Stimulated activated CD8-positive, alpha-beta memory T cell treated with anti-CD3 and anti-CD28 coated beads, Interleukin-7, amount 100 ng/mL, for 1 hour (primary cell): ENCODE measurements at places on chromosomes 3 and 15.

GRCh38 chr15:96147267-96147666 is 183.2 kb upstream of the NR2F2 start:
- DNase-seq, result no peak

DNA sequence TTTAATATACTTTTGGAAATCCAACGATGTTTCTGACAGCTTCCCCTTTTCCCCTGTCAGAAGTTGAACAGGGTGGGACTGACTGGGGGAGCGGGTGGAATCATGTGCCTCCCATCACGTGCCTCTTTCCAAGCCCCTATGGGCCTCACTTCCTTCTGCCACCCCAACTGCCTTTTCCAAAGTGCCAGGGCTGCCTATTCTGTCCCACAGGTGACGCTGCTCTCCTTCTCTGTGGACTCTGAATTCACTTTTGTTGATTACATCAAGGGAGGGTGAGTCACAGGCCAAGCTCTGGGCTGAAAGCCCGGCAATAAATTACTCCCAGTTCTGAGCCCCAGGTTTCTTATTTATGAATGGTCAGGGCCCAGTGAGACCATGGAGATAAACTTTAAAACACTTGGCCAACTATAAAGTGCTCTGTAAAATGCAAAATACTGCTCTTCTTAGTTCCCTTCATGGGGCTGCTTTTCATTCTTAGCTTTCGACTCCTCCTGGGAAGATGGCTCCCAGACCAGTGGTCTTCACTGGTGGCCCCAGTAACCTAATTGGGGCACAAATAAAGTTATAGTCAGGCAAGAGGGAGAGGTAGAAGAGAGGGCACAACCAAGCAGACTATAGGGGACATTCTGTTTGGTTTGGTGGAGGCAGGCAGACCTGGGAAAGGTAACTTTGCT is 12.3 kb downstream of the CPNE9 start:
- no peak for DNase-seq

- no peak for DNase-seq
These were observed 135.8 kb upstream of the HACD2 start for GRCh38 chr3:123720638-123721037.

DNA sequence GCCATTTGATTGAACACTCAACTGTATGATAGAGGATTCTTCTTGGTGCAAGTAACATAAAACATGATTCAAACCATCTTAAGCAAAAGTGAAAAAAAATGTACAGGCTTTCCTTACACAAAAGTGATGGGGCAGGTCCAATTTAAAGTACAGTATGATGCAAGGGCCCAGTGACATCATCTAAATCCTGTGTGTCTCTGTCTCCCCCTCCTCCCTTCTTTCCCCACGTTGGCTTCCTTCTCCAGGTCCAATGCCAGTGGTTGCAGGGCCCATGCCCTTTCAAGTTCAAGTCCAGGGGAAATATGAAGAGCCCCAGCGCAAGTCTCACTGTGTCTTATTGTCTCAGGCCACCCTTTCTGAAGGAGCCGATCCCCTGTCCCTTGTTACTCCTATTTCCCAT is 332.3 kb downstream of the SHQ1 start:
- DNase-seq, result no peak

DNA sequence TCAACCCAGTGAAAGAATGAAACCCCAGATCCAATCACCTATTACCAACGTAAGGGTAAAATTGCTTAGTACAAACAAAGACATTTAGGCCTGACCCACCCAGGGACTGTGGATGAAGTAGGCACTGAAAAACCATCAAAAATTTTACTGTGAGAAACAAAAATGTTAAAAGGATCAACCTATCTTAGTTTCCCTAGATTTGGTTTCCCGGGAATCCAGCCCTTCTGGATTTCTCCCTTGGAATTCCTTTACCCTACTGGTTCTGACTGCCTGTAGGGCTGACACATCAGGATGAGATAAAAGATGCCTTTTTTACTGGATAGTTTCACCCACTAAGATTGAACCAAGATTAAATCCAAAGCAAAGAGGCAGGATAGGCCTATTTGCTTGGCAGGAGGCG is 102.7 kb downstream of the SCAPER start:
- no peak for DNase-seq

DNA sequence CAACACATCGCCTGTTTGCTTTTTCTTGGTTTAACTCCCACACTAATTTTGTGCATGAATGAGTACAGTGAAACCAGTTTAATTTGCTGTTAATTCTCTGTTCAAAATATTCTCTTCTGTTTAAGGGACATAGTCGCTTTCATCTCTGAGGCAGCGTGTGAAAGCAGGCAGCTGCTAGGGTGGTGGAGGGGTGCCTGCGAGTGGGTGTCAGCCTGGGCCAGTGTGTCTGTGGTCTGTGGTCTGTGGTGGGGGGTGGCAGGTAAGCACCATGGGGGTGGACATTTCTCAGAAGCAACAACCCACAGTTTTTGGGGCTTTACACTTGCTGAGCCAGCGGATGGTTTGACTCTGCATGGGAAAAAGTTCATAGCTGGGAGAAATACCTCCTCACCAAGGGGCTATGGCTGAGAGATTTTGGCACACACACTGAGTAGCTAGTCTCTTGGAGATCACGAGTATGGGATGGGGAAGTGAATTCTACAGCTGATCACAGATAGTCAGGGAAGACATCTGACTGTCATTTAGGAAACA is 109.2 kb downstream of the EPHB1 start:
- no peak for DNase-seq

DNA sequence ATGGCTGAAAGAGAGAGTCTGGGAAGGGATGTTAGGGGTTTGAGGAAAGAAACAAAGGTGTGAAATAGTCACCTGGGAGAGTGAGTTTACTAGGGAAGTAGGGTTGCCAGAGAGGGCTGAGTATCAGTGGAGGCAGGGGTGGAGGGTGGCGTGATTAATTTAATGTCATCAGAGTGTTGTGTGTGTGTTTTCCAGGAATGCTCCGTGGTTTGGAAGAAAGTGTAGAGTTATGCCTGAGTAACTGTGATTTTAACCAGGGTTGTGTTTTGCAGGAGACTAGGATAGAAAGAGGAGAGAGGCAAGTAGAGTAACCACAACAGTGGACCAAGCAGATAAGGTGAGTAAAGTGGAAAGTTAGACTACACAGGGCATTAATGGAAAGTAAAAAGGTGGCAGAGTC is 27.2 kb downstream of the PLD1 start:
- DNase-seq, result no peak

GRCh38 chr3:48015431-48016180 is 610 bp downstream of the MAP4 start:
- no peak for DNase-seq

DNA sequence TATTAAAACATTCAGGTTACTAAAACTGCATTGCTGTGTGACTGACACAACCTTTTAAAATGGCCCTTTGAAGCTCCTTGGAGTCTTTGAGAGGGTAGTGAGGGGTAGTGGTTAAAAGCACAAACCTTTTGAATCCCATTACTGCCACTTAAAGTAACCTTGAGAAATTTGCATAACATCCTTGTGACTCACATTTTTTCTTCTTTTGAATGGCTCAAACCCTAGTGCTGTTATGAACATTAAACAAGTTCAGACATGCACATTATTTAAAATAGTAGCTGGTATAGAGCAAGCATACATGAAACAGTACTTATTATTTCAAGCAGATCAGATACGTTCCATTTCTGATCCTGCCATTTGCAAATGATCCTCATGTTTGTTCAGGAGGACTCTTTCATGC is 3.7 kb upstream of the CLDN1 start:
- no peak for DNase-seq

- no peak for DNase-seq
These were observed 18.6 kb downstream of the CD200R1 start for GRCh38 chr3:112956351-112956750.

- DNase-seq, result no peak
These were observed 2.7 kb downstream of the MYO5C start for GRCh38 chr15:52292780-52293392.

- DNase-seq, result no peak
These were observed 42.1 kb upstream of the TSPAN3 start for GRCh38 chr15:77112838-77113504.

DNA sequence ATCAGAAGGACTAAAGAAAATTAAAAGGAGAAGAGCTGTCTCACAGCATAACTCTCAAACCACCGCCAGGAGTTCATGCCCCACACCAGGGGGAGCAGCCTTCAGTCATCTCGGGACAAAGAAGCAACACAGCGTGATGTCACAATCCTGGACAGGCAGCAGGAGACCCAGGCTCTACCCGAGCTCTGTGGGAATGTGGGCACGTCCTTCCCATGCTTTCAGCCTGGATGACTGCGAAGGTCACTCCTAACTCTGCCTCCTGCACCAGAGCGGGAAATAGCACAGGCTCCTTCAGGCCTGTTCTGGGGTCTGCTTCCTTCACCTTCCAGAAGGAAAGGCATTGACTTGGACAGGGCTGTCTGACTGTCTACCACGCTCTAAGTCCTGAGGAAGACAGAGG is 31.3 kb downstream of the NOX5 start:
- DNase-seq, result no peak

DNA sequence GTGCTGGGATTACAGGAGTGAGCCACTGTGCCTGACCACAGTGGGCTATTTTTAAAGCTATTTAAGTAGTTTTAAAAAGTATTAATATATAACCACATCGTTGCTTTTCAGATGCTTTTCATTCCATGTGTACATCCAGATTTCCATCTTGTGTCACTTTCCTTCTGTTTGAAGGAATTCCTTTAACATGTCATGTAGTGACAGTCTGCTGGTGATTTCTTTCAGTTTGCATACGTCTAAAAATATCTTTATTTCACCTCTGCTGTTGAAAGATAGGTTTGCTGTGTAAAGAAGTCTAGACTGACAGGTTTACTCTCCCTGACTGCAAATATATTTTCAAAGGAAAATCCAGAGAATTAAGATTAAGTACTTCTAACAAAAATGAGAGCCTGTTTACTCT is 12.2 kb downstream of the FAM240A start:
- no peak for DNase-seq

DNA sequence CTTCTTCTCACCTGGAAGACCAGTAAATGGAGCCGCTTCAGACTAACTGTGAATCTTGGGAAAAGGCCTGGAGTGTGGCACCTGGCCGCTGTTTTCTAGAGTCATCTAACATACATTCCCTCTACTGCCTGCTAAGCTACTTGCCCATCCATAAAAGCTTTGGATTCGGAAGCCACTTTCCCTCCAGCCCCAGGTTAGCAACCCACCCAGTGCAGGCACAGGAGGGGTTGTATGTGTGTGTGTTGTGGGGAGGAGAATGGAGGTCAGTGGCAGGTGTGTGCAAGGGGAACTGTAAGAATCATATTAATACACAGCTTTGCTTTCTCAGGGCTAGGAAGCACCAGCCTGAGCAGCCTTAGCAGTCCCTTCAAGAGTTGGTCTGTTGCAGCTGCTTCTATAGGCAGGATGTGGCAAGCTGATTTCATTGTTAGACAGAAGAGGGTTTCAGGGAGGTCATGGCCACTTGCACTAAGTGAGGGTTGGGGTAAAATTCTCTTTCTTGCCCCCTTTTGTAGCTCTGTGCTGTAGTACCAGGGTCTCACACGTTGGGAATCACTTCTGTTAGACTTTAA is 8.9 kb downstream of the NSUN3 start:
- no peak for DNase-seq

GRCh38 chr3:30007668-30008067 is 598.7 kb upstream of the TGFBR2 start:
- DNase-seq, result no peak

GRCh38 chr15:59294574-59295260 is 78.0 kb downstream of the MYO1E start:
- no peak for DNase-seq

GRCh38 chr3:55333046-55333445 is 154.1 kb downstream of the WNT5A start:
- no peak for DNase-seq

GRCh38 chr15:27989427-27989826 is 109.7 kb downstream of the OCA2 start:
- DNase-seq, result no peak

DNA sequence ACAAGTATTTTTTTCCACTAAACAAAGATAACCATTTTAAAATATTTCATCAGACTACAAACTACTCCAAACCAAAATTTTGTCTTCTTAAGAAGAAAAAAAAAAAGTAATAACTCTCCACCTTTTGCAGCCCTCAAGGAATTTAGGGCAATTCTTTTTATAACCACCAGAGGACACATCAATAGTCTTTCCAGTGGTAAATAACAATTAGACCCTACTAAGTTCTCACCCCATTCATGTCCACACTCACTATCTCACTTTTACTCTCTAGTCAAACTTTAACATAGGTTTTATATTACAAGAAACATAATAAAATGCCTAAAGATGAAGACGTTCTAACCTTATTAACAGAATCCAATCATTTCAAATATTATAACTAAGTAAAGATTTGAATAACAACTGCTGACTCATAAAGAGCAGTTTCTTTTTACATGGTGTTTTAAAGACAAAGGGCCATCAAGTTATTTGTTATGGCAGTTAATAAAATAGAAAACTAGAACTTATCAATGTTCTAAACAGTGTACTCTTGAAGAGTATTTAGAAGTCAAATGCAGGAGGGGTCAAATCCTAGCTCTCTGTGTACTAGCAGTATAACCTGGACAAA is 33.0 kb downstream of the CCDC39 start:
- no peak for DNase-seq

DNA sequence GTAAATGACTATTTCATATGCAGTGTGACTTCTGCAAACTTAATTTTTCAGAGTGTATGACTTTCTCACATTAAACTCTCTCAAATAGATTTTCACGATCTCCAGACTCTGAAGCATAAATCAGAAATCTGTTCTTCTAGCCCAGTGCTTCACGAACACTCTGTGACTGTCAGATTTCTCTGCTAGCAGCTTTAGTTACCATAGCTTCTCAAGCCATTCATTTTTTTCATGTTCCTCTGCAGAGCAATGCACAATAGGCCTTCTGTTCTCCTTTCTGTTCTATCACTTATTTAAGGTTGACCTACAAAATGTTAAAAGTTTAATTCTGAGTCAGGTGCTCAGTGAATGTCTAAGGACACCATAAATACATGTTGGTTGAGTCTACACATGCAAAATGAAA is 1102.2 kb downstream of the TUSC7 start:
- no peak for DNase-seq

DNA sequence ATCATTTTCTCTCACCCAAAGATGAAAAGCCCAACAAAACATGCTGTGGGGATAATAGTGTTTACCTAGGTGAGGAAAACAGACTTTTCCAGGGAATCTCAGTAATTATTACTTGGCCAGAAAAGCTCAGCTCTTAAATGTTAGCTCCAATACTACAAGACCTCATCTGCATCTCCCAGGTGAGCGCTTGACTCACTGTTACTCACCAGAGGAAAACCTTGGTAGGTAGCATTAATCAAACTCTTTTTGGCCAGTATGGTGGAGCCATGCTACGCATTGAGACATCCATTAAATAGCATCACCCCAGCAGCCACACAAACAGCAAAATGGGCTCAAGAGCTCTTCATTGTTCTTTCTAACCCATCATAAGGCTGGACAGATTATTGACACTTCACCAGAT is 99.0 kb downstream of the TIGIT start:
- no peak for DNase-seq
